ENCODE measurements at places on chromosomes 1 and 21. TPM values are rescaled to one million over a fixed set of nuclear protein-coding genes. Genes with fewer than 3 reads are reported as not detected.

Gene SLAMF6
- total RNA-seq, result 24.3 TPM

Gene FAM229A
- total RNA-seq, result 13.5 TPM

Gene SLC22A15
- total RNA-seq, result 0.71 TPM

Gene SLC44A3
- total RNA-seq, result not detected

Measured in activated naive CD4-positive, alpha-beta T cell treated with anti-CD3 and anti-CD28 coated beads, Interleukin-2, amount 10 ng/mL, durations not matched to agents 5 hours and 36 hours (primary cell).